ENCODE measurements at places on chromosomes 7 and 10.

DNA sequence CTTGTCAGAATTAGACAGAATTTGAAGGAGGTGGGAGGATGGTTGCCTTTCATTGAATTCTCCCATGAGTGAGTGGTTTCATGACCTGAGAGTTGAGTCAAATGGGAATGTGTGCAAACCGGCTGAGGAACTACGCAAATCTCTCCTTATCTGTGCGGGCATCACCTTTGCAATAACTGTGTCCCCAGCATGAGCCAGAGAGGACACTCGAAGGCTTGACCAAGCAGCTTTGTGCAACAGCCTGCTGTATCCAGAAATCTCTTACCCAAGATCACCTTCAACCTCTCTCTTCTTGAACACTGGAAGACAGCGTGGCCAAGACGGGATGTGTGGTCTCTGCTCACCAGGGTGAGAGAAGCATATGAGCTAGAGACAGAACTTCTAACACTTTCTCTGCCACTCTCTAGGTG lies 93.8 kb upstream of the IKZF1 start:
- no peak for ATAC-seq

- no peak for ATAC-seq
Observed at GRCh38 chr7:94997547-94997946, 90.2 kb downstream of the PPP1R9A start.

GRCh38 chr10:58010073-58010702 lies 257.5 kb downstream of the IPMK start:
- ATAC-seq, result no peak

DNA sequence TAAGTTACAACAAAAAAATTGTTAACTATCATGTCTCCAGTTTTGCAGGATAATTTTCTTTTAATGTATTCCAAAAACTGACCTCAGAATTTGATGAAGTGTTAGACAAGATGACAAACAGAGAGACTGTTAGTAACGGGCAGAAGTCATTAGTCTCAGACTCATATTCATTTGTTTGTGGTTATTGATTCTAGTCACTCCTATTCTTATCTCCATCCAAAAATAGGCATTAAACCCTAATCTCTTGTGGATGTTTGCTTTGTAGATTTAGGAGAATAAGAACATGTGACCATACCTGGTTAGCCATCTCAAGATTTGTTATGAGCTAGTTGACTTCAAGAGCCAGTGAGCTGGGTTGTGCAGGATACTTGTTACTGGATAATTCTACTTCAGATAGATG lies 261.1 kb downstream of the AUTS2 start:
- ATAC-seq, result no peak

GRCh38 chr10:98478430-98479222 lies 31.9 kb upstream of the HPS1 start:
- ATAC-seq, result no peak

- no peak for ATAC-seq
Observed at GRCh38 chr7:101453617-101454016, 90.9 kb downstream of the COL26A1 start.

DNA sequence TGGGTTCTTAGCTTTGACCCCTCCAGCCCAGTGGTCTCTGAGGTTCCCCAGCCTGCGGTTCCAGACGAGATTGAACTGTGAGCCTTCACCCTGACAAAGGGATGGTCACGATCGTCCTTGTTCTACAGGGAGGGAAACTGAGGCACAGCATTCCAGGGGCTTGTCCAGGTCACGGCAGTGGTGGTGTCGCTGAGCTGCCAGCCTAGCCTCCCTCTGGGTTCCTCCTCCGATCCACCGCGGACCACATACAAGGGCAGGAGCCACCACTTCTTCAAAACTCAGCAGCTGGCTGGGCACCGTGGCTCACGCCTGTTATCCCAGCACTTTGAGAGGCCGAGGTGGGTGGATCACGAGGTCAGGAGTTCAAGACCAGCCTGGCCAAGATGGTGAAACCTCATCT lies 35.8 kb downstream of the ELFN1 start:
- ATAC-seq, result no peak

GRCh38 chr7:6260291-6261187 lies 11.9 kb downstream of the CYTH3 start:
- peak; percentile 9 for ATAC-seq

DNA sequence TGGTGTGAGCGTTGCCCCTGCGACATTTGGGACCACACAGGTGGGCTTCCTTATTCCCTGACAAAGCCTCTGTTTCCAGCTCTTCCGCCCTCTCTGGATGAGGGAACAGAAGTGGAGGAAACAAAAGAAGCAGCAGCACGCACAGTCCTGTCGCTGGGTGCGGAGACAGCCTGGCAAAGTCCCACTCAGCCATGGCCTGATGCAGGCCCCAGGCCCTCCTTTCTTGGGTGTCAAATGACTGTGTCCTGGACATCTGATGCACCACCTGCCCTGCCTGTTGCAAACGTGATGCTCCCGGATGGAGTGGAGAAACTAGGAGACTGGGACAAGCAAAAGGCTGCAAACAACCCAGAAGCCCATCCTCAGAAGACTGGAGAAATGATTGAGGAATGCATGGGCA lies 20.7 kb downstream of the ZMIZ2 start:
- ATAC-seq, result peak; percentile 17

DNA sequence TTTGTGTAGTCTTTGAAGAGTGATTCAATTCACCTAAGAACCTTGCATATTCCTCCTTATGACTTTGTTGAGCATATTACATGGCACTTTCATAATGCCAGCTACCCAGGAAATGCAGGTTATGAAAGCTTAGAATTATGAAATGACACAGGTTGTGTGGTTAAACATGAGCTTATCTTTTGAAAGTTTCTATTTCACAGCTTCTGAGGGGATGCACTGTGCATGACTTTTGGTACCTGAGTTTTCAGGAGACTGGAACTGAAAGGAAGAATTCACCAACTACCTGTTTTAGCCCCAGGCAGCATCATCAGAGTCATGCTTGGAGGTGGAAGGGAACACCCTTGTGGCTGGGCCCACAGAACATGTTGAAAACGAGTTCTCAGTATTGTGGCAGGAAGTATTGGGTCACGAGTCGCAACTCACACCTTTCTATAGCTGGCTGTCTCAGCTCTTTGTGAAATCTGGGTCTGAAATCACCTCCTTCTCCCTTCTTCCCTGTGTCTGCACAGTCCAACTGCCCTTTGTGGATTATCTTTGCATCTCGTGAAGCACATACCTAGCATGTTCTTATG lies 228.2 kb downstream of the PTEN start:
- ATAC-seq, result no peak

DNA sequence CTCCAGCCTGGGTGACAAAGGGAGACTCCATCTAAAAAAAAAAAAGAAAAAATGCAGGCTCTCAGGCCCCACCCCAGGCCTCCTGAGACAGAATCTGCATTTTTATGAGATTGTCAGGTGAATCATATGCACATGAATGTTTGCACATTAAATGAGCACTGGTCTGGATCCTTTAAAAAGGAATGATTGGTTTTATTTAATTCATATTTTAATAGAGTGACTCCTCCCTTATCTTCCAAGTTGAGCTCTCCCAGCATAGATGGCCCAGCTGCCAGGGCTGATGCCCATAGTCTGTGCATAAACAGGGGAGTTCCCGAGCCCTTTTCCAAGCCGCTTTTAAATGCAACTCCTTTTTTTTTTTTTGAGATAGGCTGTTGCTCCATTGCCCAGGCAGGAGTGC lies 28.5 kb downstream of the CUX1 start:
- no peak for ATAC-seq

DNA sequence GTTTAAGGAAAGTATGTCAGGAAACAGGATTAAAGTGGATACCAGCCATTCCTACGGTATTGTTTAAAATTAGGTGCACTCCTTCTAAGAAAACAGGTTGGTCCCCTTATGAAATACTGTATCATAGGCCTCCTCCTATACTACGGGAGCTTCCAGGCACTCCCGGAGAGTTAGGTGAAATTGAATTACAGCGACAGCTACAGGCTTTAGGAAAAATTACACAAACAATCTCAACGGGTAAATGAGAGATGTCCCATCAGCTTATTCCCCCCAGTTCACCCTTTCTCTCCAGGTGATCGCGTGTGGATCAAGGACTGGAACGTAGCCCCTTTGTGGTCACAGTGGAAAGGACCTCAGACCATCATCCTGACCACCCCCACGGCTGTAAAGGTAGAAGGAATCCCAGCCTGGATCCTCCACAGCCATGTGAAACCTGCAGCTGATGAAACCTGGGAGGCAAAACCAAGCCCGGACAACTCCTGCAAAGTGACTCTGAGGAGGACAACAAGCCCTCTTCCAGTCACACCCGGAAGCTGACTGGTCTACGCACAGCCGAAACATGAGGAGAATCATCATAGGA lies 25.1 kb upstream of the GHITM start:
- no peak for ATAC-seq

DNA sequence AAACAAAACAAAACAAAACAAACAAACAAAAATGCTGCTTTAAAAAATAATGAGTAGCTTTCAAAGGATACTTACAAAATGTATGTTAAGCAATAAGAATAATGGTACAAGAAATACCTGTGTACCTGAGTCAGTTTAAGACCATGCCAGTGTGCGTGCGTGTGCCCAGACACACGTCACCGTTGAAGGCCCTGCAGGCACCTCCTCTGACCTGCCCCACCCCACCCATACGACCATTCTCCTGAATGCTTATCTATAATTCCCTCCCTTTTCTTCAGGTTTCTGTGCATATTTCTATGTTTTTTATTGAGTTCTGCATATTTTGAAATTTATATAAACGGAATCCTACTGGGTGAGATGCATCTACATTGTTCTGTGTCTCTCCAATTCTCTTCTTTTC lies 374.2 kb upstream of the KLF6 start:
- no peak for ATAC-seq

GRCh38 chr10:112738606-112739591 lies 211.1 kb upstream of the TCF7L2 start:
- no peak for ATAC-seq

- peak; percentile 29 for ATAC-seq
Observed at GRCh38 chr7:104958371-104958865, 55.6 kb upstream of the KMT2E start.

GRCh38 chr7:140448781-140449480 lies 30.4 kb downstream of the MKRN1 start:
- ATAC-seq, result no peak

DNA sequence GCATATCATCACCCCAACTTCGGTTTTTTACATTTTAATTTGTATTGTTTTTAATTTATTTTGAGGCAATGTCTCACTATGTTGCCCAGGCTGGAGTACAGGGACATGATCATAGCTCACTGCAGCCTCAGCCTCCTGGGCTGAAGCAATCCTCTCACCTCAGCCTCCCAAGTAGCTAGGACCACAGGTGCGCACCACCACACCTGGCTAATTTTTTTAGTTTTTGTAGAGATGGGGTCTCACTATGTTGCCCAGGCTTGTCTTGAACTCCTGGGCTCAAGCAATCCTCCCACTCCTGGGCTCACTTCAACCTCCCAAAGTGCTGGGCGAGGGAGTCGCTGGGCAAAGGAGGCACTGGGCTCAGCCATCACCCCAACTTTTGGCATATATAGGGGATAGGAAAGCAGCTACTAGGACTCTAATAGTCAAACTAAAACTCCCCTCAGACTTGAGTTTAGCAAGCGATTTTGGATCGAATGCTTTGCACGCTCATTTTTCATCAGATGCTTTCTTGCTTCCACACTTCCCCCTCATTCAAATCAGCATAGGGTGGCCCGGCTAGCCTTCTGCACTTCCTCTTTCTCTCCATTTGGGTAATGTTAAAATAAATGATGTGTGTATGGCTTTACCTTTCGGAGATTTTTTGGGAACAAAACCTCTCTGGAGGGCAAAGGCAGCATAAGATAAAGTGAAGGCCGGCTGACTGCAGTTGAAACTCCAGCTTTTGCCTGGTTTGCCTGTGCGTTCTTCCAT lies 20.8 kb upstream of the NMT2 start:
- ATAC-seq, result no peak

GRCh38 chr10:71561003-71561574 lies 158.5 kb downstream of the C10orf105 start:
- ATAC-seq, result no peak

DNA sequence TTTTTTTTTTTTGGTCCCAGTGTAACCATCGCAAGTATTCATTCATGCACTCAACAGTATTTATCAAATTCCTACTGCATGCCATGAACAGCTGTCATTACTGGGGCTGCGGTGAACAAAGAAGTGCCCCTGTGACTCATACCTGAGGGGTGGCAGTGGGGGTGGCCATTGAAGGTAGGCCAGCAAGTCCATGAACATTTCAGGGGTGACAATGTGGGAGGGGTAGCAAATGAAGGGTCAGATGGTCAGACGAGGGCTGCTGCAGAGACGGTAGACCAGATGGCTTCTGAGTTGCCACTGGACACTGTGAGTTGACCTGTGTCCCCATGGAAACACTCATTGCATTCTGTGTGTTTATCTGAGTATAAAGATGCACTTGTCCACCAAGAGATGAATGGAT lies 92.5 kb upstream of the PITRM1 start:
- no peak for ATAC-seq

DNA sequence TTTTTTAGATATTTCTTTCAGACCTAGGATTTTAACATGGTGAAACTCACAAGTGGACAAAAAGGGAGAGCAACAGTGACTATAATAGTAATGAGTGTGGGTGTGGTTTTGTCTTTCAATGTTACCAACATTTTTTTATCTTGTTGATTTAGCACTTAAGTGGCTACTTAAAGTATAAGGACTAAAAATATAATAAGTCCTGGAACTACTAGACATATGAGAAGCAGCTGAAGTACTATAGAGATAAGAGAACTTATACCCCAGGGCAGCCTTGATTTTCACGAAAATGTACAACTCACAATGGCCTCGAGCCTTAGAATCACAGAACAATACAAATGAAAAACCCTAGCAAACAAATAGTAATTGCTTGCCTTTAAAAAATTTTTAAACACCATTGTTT lies 1151.8 kb downstream of the TYW1 start:
- ATAC-seq, result no peak

GRCh38 chr7:158061884-158062656 lies 525.6 kb downstream of the PTPRN2 start:
- no peak for ATAC-seq

- no peak for ATAC-seq
Observed at GRCh38 chr7:73577627-73578341, 595 bp downstream of the TBL2 start.

DNA sequence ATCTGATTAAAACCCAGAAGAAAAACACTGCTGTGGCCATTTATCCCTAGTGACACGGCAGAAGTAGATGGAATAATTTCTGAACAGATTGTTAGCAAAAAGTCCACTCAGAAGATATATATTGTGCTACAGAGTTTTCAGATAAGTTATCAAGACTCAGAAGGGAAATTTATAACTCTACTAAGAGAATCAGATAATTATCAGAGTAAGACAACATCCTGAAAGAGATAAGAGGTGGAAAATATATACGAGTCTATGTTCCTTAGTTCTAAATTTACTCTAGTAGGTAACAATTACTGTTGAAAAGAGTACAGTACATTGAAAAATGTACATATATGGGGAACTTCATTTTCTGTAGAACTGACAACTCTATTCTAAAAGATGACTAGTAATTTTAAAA lies 176.7 kb downstream of the GNAI1 start:
- no peak for ATAC-seq

GRCh38 chr7:27689591-27690164 lies 27.0 kb upstream of the HIBADH start:
- ATAC-seq, result no peak

- ATAC-seq, result no peak
Observed at GRCh38 chr10:34875061-34875460, 60.0 kb upstream of the PARD3 start.

- no peak for ATAC-seq
Observed at GRCh38 chr7:38893061-38893460, 15.9 kb downstream of the VPS41 start.

Measured in gastroesophageal sphincter (tissue), 4 donors.